Testis (tissue), 5 donors: ENCODE measurements at places on chromosomes 6 and 20.

- no peak for DNase-seq
Measured at GRCh38 chr6:160221423-160221822, 37.2 kb downstream of the SLC22A2 start.

DNA sequence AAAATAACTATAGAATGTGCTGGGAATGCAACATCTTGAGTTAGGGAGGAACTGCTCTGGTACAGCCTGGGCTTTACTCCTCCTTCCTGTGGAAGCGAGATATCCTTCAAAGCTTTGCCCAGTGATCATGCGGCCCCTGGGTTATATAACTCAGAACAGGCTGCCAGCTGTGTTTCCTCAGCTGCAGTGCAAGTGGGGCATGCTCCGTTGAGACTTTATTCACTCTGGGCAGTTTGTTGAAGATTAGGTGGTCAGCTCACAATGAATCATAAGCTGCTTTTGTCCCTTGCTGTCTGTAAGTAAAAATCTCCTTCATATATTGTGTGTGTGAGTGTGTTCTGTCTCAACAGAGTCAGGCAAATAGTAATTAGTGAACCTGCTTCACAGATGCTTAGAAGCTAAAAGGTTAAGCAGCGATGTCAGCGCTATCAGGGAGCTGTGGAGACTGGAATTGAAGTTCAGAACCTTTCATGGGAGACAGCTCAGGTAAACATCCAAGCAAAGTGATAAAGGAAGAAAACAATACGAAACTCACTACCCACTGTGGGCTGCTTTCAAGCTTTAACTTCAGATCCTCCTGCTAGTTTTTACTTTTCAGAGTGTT lies 688.4 kb downstream of the HTR1B start:
- peak; percentile 80 for DNase-seq

DNA sequence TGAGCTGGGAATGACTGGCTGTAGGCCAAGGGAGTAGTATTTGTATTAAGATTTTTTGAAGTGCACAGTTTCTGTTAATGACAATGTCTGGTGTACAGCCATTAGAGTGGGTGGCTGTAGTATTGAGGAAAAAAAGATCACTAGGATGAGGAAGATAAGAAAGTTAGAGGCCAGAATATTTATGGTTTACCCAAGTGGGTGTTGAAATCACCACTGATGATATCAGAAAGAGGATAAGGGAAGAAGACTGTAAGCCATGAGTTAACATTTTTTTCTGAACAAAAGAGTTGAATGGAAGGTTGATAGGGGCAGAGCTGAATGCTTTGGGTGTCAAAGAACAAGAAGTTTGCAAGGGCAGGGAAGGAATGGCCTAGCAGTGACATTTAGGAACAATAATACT lies 104.7 kb downstream of the PRDM13 start:
- DNase-seq = no peak

GRCh38 chr6:26553264-26553634 lies 15.1 kb downstream of the HMGN4 start:
- peak; percentile 84 for DNase-seq

GRCh38 chr6:148885136-148885865 lies 138.5 kb downstream of the UST start:
- DNase-seq = no peak

DNA sequence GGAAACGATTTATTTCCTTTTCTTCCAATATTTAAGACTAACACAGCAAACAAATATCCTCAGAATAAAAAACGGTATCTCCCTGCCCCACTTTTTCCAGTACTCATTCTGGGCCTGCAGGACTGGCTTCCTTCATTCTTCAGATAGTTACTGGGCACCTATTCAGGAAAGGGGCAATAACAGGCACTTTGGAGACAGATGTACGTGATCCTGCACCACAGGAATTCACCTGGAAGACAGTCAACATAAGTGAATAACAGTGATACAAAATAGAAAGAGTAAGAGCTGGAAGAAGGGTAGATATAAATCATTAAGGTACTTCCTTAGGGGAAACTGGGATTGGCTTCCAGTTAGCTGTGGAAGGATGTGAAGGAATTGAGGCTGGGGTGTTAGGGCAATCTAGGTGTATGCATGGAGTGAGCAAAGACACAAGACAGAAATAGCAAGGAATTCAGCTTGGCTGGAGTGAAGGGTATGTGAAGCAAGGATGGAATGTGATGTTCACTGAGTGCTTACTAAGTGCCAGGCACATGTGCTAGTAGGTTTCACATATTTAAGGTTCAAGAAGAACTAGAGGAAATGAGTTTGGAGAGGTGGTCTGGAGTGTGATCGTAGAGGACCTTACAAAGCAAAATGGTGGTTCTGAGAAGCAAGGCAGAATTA lies 49.3 kb upstream of the FAM83C start:
- no peak for DNase-seq

DNA sequence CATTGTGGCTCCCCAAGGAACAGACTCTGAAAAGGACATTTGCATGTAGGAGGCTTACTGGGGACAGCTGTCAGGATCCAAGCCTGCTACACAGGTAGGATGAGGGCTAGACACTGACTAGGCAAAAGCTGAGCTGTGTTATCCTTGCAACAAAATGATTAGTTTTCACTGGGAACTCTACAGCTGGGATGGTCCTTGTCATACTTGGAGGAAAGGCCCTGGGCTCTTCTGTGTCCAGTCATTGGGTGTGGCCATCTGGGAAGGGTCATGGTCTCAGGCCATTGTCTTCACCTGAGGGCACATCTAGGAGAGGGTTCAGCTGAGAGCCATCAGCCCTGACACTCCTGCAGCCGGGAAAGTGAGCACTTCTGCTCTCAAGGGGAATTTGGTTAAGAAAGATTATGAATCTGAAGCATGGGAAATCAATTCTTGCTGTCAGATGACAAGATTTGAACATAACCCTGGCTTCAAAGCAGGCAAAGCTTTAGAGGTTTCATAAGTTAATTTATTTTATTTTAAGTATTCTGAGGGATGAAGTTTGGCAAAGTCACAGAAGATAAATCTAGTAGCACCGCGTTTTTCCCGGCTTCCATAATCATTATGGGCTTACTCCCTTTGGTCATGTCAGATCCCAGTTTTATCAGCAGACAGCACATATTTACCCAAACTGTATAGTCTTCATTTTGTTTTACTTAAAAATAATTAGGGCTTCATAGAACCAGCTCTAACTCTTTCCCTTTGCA lies 78.4 kb upstream of the SLC22A23 start:
- no peak for DNase-seq

DNA sequence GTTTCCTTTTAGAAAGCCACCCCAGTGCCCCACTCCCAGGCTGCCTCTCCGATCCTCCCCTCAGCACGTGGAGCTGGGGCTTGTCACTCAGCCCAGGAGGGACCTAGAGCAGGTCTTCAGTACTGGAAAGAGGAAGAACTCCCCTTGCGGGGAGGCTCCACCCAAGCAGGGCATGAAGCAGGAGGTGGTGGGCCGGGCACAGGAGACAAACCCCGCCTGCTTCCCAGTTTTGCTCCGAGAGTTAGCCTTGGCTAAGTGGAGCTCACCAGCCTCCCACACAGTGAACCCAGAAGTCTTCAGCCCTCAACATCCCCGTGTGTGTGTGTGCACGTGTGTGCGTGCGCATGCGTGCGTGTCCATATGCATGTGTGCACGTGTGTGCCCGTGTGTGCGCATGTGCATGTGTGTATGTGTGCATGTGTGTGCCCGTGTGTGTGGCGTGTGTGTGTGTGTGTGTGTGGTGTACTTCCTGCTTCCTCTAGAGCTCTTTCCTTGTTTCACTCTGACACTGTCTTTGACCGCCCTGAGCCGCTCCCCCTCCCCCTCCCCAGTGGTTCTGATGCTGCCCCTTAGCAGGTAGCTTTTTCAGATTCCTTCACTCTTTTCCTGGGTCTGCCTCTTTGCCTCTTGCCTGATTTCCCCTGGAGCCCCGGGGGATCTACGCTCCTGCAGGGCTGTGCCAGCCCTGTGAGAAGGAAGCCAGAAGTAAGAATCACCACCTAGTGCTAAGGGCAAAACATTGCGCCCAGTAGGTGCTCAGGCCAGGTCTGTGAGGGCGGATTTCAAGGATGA lies 239.8 kb downstream of the CDC5L start:
- DNase-seq = peak; percentile 55

DNA sequence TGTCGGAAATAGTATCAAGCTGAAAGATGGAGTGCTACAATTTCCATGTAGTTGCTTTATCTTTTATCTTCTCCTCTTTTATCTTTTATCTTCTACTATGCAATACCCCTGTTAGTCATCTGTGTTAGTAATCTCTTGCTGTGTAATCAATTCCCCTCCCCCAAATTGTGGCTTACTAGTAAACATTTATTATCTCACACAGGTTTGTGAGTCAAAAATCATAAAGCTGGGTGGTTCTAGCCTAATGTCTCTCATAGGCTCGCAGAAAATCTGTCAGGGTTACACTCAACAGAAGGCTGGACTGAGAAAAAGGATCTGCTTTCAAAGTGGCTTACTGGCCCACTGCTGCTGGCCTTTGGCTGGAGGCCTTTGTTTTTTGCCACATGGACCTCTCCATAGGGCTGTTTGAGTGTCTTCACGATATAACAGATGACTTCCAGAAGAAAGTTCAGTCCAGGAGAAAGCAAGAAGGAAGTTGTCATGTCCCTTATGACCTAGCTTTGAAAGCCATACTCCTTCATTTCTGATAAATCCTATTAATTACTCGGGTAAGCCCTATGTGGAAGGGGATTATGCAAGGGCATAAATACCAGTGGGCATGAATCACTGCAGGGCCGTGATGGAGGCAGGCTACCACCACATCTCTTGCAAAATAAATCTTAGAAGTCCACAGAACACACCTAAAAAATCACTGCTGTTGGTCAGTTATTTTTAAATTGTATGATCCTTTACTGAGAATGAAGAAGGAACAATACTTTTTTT lies 24.5 kb upstream of the PTCHD4 start:
- no peak for DNase-seq

DNA sequence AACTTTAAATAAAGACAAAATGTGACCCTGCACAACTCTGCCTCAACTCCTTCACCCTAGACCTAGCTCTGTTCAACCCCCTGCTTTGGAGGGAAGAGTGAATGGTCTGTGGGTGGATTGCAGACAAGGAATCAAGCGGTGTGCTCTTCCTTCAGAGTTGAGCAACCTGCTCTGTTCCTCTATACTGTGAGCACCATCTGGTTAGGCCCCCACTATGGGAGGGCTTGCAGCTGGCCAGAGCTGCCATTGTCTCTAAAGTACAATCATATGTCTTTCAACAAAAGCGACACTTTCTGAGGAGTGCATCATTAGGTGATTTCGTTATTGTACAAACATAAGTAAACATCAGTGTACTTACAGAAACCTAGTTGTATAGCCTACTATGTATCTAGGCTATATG lies 406.1 kb upstream of the MARCKS start:
- no peak for DNase-seq

- no peak for DNase-seq
Measured at GRCh38 chr6:152057832-152058498, 250.5 kb downstream of the ESR1 start.

GRCh38 chr6:1364791-1365190 lies 24.6 kb upstream of the FOXF2 start:
- DNase-seq = no peak

GRCh38 chr6:63615590-63615989 lies 20.0 kb upstream of the PHF3 start:
- no peak for DNase-seq

DNA sequence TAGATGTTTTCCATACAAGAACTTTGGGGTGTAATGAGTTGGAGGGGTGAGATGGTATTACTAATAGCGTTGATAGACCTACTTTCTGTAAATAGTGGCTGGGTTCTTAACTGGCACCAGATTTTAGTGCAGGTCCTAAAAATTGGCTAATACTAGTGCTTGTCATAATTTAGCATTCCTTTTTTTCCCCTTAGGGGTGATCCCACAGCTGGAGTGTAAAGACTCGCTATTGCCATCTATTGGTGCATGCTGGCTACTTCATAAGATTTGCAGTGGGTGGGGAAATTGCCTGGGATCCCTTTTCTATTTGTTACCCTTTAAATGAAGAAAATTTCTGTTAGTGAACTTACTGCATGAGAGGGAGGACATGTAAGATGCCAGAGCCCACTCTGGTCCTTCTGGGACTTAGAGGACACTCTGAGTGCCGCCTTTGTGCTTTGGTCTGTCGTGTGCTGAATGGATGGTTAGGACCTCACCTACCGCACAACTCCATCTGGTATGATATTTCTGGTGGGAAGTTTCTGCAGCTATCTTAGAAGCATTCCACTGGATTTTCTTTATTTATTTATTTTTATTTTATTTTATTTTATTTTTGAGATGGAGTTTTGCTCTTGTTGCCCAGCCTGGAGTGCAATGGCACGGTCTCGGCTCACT lies 195.5 kb downstream of the JARID2 start:
- DNase-seq = peak; percentile 59

DNA sequence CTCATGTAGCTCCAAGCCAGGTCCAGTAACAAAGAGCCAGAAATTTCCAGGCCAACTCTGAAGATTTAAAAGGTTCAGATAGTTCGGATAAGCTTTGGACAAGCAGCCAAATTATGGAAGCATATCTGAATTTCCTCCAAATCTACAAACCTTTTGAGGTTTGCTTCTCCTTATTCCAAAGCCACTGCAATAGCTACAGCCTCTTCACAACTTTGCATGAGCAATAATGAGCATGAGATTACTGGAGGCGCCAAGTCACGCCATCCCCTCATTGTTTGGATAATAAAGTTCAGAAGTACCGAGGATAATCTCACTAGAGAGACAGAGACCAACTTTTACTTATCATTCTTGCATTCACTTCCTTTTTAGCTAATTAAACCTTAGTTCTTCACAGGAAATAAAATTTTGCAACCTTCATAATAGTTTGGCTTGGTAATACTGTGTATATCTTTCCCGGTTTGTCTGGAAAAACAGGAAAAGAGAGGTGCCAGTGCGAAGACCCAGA lies 329.6 kb upstream of the RSPO3 start:
- peak; percentile 34 for DNase-seq

GRCh38 chr20:48246061-48246790 lies 460.9 kb upstream of the SULF2 start:
- DNase-seq = no peak
